ENCODE measurements at places on chromosomes 7 and 10. TPM values are rescaled to one million over a fixed set of nuclear protein-coding genes. Genes with fewer than 3 reads are reported as not detected.

The FGFR2 gene
- total RNA-seq, result 28.4 TPM

The ACSM6 gene
- not detected for total RNA-seq

The LRRC18 gene
- total RNA-seq, result 0.23 TPM

The OR9A2 gene
- 0.69 TPM for total RNA-seq

The PRLHR gene
- 1.2 TPM for total RNA-seq

The ZNF727 gene
- total RNA-seq, result 1.6 TPM

The FBXO24 gene
- total RNA-seq, result not detected

The AGR2 gene
- 0.46 TPM for total RNA-seq

The WNT2 gene
- 2.3 TPM for total RNA-seq

The PRXL2A gene
- 68.3 TPM for total RNA-seq

The TMEM236 gene
- total RNA-seq, result 0.23 TPM

The CALHM3 gene
- not detected for total RNA-seq
